Mesothelial cell of epicardium (in vitro differentiated cells): ENCODE measurements at places on chromosomes 2 and 18.

- DNase-seq: no peak
Observed at GRCh38 chr2:171227066-171227782, 66.5 kb upstream of the TLK1 start.

DNA sequence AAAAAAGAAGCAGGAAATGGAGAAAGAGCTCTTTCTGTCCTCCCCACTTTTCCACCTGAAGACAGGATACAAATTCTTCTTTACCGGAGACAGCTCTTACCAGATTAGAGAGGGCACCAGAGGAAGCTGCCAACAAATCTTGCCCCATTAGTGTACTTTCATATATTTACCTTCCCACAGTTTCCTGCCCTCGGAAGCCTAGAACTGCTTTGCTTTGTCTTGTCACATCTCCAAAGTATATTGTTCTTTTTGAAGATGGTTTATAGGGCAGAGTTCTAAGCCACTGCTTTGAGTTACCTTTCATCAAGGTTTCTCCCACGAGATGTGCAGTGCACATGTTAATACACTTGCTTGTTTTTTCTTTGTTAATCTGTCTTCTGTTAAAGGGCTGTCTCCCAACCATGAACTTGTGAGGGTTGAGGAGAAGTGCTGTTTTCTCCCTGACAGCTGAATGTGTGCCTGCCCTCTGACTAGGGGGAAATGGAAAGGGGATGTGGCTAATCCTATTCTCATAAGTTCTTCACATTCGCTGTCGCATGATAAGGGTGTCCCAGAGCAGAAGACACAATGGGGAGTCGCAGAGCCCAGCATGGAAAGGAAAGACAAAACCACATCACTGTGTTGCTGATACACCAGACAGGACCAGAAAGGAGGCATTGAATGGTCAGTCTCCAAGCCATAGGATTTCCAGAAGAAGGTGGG is 24.2 kb downstream of the CENPA start:
- no peak for DNase-seq

DNA sequence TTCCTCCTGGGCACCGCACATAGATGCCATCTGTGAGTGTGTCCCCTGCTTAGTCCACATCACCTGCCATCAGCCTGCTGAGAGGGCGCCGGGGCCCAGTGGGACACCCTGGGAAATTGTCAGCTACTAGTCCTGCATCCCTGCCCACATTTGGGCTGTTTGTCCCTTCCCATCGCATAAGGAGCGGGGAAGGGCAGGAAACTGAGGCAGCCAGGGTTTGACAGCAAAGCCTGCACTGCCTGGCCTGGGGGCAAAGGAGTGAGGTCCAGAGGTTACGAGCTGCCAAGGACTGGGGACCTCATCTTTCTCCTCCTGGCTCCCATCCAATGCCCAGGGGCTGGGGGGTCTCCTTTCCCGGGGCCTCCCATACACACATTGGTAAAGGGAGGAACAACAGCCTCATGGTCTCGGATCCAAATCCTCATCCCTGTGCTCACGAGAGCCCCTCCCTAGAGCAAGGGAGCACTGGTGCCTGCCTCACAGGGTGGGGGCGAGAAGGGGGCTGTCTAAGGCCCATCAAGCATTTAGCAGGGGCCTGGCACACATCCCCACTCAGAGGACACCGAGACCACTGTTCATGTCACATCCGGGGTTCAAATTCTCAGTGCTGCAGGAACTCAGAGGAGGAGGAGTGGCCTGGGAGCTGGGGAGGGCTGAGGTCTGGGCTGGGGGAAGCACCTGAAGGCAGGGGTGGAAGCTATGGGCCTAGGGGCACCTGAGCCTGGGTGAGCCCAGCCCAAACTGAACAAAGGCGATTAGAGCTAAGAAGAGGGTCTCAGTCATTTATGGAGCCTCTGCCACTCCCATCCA is 113.8 kb downstream of the SMAD7 start:
- DNase-seq: no peak

DNA sequence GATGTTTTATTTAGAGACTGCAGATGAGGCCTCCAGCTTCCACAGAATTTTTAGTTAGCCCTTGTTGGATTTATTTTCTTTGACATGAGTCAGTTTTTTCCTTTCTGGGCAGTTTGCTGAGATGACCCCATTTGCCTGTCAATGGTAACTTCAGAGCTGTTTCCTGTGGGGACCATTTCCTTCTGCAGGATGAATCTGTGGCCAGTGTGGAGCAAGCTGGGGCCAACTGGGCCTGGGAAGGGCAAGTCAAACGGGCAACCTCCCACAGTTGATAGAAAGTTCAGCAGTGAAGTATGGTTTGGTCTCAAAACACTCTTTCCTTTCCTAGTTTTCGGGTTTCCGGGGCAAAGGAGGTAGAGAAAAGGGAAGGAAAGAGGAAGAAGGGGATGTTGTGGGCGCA is 291.4 kb upstream of the NRP2 start:
- no peak for DNase-seq

GRCh38 chr2:199488772-199489400 is 31.1 kb upstream of the SATB2 start:
- no peak for DNase-seq
